ENCODE measurements at places on chromosomes 5 and 9. TPM values are rescaled to one million over a fixed set of nuclear protein-coding genes. Genes with fewer than 3 reads are reported as not detected.

The CEMIP2 gene
- 109 TPM for total RNA-seq

The HTR1A gene
- total RNA-seq, result 0.68 TPM

The RNF180 gene
- total RNA-seq, result 25.6 TPM

The FOXI1 gene
- 0.19 TPM for total RNA-seq

DNA sequence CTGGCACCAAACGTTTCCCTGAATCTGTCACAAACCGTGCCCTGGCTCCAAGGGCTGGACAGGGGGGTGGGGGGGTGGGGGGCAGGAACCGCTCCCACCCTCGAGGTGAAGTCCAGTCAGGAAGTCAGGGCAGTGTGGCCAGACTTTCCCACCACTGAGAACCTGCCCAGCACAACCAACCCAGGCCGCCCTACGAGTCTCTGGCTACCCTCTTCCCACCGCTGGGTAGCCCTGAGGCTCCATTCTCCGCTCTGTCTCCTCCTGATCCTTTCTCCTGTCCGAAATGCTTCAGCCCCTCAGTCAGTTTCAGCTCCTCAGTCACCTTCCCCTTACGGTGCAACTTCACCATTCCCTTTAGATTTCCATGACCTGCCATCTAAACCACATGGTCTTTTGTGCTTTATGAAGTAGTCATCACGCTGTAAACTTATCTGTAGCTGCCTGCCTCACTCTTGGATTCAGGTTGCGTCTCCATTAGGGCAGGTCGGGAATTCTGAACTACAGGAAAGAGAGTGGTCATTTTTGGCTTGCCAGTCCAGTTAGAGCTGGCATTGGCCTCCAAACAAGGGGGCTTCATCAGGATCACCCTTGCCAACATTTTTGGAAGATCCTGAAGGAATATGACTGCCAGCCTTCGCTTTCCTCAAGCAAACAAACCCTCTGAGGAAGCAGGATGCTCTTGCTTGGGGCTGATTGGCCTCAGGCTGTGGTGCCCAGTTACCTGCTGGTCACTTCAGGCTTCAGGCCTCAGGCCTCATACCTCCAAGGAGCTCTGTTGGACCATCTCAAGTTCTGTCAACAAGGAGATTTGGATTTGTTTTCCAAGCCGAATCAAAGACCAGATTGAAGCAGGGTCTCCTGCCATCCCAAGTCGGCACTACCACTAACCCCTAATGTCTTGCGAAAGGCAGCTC is 794 bp upstream of the DCAF12 start:
- peak overlapping the region; percentile 85 for H3K27ac ChIP-seq
- H3K36me3 ChIP-seq, result no peaks in the 10 kb centered on the region
- H3K4me1 ChIP-seq, result peaks cover 29% of the 10 kb centered on the region
- peak overlapping the region; percentile 97 for H3K4me3 ChIP-seq

GRCh38 chr9:135070198-135070951 is 17.1 kb upstream of the OLFM1 start:
- H3K4me3 ChIP-seq, result no peak overlapping the region
- H3K27ac ChIP-seq, result no peak overlapping the region
- peaks cover 3% of the 10 kb centered on the region for H3K4me1 ChIP-seq
- H3K27me3 ChIP-seq, result no peaks in the 10 kb centered on the region
- no peaks in the 10 kb centered on the region for H3K36me3 ChIP-seq

DNA sequence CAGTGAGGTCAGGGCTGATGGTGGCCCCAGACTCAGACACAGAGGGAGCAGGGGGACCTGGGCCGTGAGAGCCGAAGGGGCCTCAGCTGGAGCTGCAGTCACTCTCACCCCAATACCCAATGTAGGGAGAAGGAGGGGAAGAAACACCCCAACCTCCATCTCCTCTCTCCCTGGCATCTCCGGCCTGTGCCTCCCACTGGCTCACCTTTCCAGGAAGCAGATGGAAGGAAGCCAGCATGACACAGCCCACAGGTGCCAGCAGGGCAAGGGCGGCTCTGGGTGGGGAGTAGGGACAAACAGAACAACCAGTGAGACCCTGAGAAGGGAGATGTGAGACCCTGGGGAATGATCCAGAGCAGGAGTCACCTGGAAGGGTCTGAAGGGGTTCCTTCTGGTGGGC is 3.0 kb upstream of the CRB2 start:
- no peaks in the 10 kb centered on the region for H3K36me3 ChIP-seq
- DNase-seq, result no peak
- H3K27ac ChIP-seq, result no peak overlapping the region
- no peak overlapping the region for H3K4me3 ChIP-seq

DNA sequence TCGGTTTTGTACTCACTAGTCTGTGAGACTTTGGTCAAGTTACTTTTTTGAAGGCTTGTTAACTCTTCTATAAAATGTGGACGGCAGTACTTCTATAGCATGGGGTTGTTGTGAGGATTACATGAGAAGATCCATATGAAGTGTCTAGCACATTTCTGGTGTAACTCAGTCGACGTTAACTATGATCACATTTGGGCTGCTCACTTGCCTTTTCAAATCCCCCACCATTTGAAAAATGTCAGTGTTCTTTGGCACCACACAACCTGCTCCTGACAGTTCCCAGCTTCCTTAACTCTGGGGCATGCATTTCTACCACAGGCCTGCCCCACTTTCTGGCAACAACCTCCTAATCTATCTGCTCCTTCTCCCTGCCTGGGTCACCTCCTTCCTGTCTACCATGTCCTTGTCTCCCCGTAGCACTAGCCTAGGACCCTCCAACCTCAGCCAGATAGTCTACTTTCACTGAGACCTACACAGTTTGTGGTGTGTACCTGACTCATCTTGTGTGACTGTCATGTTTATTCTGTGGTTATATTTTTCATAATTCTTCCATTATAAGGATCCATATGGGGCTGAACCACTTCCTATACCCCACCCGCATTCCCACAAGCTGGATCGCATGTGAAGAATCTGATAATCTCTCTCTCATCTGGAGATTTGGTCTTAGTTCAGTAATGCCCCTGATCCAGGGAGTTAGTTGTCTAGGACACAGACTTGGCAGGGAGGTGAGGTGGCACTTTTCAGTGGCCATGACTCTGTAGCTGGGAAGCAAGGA is 30.2 kb upstream of the BASP1 start:
- DNase-seq, result no peak
- H3K27me3 ChIP-seq, result no peaks in the 10 kb centered on the region
- no peaks in the 10 kb centered on the region for H3K36me3 ChIP-seq

DNA sequence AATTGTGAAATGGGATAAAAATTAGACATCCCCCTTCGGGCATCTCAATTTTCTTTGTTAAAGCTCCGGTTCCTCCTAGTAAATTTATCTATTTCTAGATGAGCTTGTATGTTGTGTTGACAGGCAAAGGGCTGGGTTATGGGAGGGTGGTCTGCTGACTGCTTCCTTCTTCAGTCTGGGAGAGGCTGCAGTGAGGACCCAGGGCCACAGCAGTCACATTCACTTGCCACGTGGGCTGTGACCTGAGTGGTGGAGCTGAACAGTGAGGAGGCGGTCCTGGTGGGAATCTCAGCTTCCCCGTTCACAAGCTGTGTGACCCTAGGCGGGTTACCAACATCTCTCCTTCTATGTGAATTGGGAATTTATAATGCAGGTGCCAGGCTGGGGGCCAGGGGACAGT is 57.5 kb upstream of the RXRA start:
- no peak overlapping the region for H3K27ac ChIP-seq
- no peaks in the 10 kb centered on the region for H3K27me3 ChIP-seq
- no peak for DNase-seq
- H3K4me1 ChIP-seq, result peaks cover 14% of the 10 kb centered on the region

- H3K27ac ChIP-seq, result no peak overlapping the region
- peaks cover 8% of the 10 kb centered on the region for H3K4me1 ChIP-seq
- H3K4me3 ChIP-seq, result no peak overlapping the region
- no peaks in the 10 kb centered on the region for H3K36me3 ChIP-seq
- H3K27me3 ChIP-seq, result no peaks in the 10 kb centered on the region
- peak; percentile 46 for DNase-seq
Observed at GRCh38 chr5:124923131-124923530, 176.7 kb upstream of the ZNF608 start.

DNA sequence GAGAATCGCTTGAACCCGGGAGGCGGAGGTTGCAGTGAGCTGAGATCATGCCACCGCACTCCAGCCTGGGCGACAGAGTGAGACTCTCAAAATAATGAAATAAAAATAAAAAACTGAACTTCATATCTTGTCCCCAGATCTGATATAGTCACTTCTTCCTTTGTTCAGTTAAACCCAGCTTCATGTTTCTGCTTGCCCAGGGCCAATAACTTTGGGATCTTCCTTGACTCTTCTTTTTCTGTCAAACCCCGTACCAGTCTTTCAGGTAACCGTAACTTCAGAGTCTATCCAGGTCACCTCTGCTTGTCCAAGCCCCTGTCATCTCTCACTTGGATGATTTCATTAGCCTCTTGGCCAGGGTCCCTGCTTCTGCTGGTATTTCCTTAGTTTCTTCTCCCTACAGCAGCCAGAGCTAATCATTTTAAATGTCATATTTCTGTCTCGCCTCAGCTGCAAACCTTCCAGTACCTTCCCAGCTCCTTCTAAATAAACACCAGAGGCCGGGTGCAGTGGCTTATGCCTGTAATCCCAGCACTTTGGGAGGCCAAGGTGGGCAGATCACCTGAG is 19.7 kb upstream of the ABL1 start:
- H3K27ac ChIP-seq, result no peak overlapping the region
- H3K36me3 ChIP-seq, result no peaks in the 10 kb centered on the region
- DNase-seq, result no peak
- H3K4me1 ChIP-seq, result no peaks in the 10 kb centered on the region

All from testis (tissue), 5 donors.